ENCODE measurements at places on chromosomes 6 and 20.
A peak's percentile ranks its signal among the peaks of the same experiment; 100 is the strongest.

- DNase-seq: no peak
Measured at GRCh38 chr6:139983555-139984276, 609.3 kb upstream of the CITED2 start.

- DNase-seq: no peak
Measured at GRCh38 chr6:19333936-19334335, 503.2 kb upstream of the ID4 start.

- DNase-seq: peak; percentile 58
Measured at GRCh38 chr20:7113577-7114466, 346.3 kb downstream of the BMP2 start.

- DNase-seq: no peak
Measured at GRCh38 chr6:99808992-99809391, 185.0 kb downstream of the MCHR2 start.

- DNase-seq: no peak
Measured at GRCh38 chr6:134863763-134864510, 86.0 kb downstream of the ALDH8A1 start.

DNA sequence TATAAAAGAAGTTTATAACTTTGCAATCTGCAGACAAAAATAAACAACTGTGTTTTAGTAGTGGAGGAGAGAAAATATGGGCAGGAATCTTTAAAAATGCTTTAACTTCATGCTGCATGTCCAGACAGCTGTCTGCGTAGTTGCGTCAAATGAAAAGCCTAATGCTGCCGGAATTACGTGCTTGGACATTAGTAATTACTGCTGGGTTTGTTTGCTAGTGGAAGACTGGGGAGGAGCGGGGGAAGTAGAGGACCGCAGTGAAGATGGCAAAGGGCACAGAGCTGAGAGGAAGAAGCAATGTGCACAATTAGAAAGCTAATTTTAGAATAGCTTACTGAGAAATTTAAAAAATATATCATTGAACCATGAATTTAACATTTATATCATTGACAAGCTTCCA, 2.4 kb downstream of the SNAP25 start:
- no peak for DNase-seq

DNA sequence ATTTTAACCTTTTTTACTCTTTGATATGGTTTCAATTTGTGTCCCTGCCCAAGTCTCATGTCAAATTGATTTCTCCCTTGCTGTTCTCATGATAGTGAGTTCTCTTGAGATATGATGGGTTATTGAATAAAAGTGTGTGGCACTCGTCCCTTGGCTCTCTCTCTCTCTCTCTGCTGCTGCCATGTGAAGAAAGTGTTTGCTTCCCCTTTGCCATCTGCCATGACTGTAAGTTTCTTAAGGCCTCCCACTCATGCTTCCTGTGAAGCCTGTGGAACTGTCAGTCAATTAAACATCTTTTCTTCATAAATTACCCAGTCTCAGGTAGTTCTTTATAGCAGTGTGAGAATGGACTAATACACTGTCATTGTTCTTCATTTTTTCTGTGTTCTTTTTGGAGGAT, 48.5 kb downstream of the LIN28B start:
- no peak for DNase-seq

DNA sequence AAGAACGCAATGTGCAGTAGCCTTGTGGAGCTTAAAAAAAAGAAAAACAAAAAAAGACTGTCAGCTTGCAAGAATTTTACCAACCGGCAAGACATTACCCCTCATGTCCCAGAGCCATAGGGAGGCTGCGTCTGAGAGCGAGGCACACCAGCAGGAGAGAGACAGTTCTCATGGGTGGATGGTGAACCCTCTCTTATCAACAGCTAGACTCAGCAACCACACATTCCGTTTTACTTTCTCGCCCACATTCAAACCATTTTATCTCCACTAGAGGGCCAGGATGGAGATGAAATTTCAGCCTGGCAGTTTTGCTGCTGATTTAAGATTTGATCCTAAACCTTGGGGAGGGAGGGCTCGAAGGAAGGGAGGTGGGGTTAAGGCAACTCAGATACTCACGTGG, 247.0 kb downstream of the ATXN1 start:
- DNase-seq: no peak

- DNase-seq: no peak
Measured at GRCh38 chr6:130843575-130844320, 16.5 kb downstream of the SMLR1 start.

DNA sequence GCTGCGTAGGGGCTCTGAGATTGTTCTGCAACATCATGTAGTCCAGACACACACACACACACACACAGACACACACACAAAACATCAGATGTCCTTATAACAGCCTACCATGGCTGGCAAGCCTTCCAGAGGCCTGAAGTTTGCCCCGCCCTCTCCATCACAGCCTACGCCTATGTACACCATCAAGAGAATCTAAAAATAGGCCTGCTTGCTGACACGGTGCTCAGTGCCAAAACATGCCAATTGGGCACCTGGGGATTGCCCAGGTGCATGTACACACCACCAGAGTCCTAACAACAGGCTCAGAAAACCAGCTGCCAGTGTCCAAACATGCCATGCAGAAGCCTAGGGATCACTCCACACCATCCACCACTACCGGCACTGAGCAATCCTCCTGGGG, 391.7 kb upstream of the SPTLC3 start:
- no peak for DNase-seq

DNA sequence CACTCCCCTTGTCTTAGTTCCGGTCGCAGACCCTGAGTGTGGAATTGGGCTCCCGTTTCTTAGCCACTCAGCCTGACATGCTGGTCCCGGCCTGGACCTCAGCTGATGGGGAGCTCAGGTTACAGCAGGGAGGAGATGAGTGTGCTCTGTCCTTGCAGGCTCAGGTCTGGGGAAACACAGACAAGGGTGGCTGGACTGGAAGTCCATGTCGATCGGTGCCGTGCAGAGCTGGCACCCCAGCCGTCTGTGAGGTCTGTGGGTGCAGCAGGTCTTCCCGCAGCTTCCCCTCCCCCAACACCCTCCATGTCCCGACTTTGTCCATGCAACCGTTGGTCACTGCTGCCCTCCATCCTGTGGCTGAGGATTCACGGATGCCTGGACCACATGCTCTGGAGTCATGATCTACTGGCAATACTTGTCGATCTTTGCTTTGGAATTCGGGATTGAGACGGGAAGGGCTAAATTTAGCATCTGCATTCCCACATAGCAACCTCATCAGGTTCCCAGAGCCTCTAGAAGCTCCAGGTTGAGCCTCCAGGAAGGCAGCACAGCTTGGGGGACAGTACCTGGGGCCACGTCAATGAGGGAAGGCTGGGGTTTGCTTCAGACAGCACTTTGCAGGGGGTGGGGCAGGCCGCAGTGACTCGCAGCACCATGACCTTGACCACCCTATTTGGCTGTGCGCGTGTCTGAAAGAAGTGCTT, 118.8 kb downstream of the PSMB1 start:
- DNase-seq: no peak

GRCh38 chr6:44216677-44217331, at the start of gene MYMX:
MYMX (plus strand) TSS chr6:44216926; CDS start chr6:44217472, 546 bp downstream.
- DNase-seq: no peak

- DNase-seq: no peak
Measured at GRCh38 chr20:3237011-3237957, 1.7 kb downstream of the SLC4A11 start.

DNA sequence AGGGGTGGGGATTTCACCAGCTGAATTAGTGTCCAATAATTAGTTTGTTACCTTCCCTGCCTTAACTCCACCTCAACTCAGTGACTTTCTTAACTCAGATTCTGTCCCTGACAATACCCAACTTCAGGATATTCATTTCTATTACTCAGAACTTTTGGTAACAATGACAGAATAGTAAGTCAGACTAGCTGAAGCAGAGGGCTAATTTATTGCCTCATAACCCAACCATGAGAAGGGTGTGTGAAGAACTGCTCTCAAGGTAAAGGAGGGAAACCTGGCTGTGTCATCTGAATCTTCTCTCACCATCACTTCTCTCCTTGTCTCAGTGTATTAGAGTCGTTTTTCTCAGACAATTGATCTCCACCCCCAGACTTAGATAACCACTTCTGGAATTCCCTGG, 1.2 kb upstream of the PI3 start:
- no peak for DNase-seq

DNA sequence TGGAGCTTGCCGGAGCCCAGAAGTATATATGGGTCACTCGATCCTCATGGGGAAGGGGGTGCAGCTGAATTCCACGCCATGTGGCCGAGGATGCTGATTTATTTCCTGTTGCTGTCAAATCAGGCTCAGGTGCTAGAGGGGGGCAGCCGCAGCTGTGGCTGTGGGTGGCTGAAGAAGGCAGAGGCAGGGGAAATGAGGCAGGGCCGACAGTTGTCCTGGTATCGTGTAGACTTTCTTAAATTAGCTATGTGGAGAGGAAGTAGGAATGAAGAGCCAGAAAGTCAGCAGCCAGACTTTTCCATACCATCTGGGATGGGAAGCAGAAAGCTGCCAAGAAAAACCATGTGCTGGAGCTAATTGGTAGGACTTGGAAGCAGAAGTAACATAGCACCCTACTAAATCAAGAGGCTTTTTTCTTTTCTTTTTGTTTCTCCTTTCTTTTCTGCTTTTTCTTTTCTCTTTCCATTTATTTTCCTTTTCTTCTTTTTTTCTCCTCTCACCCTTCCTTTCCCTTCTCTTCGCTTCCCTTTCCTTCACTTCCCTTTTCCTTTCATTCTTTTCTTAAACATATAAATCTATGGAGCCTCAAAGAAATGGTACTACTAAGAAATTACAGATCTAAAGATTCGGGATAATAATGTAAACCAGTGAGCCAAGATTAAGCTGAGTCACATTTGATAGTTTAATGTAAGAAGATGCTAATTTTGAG, 90.6 kb upstream of the CD83 start:
- no peak for DNase-seq

GRCh38 chr6:113560908-113561307, 296.2 kb upstream of the MARCKS start:
- no peak for DNase-seq

DNA sequence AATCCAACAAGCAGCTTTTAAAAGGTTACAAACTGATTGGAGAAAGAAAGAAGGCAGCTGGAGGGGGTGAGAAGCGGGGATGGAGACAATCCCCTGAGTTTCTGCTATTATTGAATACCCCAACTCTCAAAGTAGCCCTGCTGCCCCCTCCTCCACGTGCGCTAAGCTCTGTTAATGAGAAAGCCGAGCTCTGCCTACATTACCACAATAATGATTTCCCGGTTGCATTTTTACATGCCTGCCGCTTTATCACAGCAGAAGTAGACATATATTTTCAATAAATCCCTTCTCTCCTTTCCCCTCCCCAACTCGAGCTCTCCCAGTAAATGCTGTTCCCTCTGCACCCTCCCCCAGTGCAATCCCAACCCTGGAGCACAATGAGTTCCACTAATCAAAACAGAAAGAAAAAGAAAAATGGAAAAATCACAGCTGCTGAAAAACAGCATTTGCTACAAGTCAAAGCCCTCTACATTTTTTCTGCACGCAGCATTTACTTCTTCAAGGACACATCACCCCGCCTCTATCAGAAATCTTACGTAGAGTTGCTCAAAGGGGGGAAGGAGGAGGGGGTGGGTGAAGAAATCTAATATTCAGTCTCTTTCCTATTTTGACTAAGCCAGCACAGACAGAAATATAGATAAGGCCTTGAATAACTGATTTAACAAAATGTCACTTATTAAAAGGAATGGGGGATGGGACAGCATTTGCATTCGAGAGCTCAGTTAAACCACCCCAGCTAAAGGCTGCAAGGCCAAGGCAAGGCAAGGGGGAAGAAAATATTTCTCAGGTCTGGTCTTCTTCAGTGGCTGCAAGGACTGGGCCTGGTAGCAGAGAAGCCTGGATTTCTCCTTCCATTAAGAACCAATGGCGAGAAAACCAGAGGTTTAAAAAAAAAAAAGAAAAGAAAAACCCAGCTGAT, 10.7 kb downstream of the TRERF1 start:
- DNase-seq: no peak

- no peak for DNase-seq
Measured at GRCh38 chr6:137016356-137016755, 28.4 kb downstream of the IL20RA start.

GRCh38 chr20:63026582-63027165, 19.9 kb upstream of the BHLHE23 start:
- DNase-seq: peak; percentile 85

- DNase-seq: peak; percentile 77
Measured at GRCh38 chr20:37501940-37502339, 19.1 kb upstream of the NNAT start.

GRCh38 chr20:32484225-32484957, 100.7 kb downstream of the NOL4L start:
- DNase-seq: peak; percentile 87

- no peak for DNase-seq
Measured at GRCh38 chr6:91523511-91523910, 936.6 kb upstream of the MAP3K7 start.

GRCh38 chr6:54910431-54910884, 63.9 kb downstream of the FAM83B start:
- no peak for DNase-seq

DNA sequence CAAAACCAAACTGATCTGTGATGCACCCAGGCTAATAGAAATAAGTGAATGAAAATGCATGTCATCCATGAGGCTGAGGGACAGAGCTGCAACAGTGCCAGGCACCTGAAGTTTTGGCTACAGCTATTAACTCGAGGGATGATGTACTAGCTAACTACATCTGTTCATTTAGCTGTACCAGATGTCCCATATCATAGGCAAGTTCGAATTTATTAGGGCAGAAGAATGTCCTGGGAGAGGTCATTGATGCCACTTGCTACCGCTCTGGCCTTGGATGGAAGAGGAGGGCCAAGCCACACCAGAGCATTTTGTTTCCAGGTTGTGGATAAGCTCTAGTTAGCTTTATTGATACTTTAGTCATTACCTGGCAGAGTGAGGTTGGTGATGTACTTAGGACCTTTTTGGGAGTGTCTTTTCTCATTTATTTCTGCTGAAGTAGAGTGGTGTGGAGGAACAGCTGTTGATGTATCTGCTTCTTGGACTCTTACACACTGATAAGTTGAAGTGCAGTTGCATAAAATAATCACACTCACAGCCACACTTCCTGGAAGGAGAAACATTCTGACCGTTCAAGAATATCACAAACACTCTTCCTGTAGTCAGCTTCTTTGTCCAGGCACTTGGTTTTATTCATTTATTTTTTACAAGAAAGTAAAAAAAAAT, 8.2 kb downstream of the ZFAND3 start:
- DNase-seq: no peak

GRCh38 chr6:70210462-70210861, 92.4 kb downstream of the COL9A1 start:
- no peak for DNase-seq

DNA sequence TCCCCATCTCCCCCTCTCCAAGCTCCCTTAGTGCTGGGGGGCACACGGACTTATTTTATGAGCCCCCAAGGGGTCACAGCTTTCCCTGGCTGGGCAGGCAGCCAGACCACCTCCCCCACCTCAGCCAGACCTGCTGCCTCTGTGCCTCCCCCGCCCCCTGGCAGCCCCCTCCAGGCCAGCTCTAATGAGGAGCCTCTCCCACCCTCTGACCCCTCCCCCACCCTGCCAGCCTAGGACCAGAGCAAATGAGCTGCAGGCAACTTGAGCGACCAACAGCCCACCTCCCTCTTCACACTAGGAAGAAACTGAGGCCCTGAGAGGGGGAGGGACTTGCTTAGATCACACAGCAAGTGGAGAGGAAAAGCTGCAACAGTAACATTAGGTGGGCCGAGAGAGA, 1.9 kb downstream of the GDF5 start:
- DNase-seq: no peak

GRCh38 chr6:39330057-39330456, 7.6 kb upstream of the KCNK16 start:
- DNase-seq: no peak
